ENCODE measurements at places on chromosomes 7 and 10. TPM values are rescaled to one million over a fixed set of nuclear protein-coding genes. Genes with fewer than 3 reads are reported as not detected.

DNA sequence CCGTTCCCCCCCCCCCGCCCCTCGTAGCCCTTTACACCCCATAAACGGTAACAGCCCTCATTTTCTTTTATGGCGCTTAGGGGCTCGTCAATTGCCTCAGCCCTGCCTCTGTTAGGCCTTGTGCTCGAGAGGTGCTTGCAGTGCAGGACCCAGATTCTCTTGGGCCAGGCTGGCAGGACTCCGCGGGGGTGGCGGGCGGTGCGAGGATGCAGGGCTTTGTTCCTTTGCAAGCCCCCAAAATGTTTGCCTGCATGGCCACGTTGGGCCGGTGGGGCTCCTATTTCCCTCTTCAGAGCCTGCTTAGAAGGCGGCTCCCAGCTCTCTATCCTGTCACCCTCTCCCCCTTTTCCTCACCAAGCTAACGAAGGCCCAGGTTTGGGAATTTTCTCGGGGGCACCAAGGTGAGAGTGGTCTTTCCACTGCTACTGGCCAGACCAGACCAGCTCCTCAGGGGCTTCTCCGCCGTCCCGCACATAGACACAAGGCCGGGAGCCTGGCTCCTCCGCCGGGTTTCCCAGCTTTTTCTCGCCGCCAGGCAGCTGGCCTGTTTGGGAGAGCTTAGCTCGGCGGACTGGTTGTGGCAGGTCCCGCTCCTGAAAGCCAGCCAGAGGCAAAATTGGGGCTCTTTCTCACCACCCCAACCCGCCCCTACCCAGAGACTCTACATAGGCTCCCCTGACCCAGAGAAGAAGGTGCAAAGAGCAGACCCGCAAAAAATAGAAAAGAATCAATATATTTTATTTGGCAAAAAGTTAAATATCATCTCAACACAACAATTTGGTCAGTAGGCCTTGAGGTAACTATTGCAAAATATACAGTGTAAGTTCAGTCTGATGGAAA is 3.4 kb downstream of the HOXA9 start:
- peak; percentile 34 for DNase-seq

DNA sequence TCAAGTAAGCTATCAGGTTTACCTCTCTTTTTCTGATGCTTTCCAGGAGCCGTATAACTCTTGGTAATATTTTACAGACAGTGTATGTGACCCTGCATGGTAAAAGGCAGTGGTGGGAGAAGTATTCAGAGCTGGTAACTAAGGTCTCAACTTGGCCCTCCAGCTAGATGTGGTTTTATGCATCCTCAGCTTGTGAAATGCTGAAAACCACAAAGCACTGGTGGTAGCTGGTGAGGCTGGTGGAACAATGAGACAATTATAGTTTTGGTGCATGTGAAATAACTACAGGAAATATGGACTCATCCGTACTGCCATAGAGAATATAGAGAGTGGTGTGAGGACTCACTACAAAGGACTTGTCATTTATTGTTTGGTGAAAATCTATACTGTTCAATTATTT is 383.0 kb upstream of the PCDH15 start:
- no peak for DNase-seq

GRCh38 chr10:4051641-4052151 is 266.7 kb upstream of the KLF6 start:
- no peak for DNase-seq

DNA sequence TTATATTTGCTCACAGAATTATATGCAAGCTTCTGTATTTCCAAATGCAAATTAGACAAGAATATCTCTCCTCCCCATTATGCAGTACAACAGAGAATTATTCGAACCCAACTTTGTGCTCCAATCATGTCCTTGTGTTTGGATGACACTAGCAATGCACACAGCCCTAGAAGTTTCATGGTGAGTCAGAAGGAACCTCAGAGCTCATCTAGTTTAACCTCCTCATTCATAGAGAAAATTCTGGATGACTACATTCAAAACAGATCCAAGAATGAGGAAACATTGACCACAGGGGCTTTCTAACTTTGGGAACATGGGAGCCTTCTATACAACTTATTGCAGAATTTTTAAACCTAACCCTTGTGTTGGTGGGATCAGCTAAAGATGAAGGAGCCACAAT is 12.8 kb upstream of the ARID5B start:
- no peak for DNase-seq

GRCh38 chr7:123209786-123210185 is 10.0 kb upstream of the SLC13A1 start:
- no peak for DNase-seq

DNA sequence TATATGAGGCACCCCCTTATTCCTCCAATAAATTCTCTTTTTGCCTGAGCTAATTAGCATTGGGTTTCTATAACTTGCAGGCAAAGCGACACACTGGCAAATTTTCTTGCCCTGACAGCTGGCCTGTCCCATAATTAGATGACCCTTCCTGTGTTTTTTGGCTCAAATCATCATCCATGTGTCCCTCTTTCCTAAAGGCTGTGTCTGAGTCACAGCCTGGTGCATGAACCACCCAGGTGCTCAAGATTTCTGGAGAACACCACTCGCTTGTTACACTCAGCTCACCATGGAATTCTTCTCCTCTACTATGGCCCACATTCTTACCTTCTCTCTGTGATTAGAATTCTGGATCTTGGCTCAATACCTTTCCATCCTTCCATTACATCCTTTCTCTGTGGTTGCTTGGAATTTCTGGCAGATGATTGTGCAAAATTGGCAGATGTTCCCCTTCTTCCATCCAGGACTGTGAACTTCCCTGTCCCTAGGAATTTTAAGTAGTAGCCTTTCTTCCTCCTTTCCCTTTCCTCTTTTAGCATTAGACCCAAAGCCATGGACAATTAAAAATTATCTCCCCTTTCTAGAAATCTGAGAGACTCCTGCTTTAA is 116.0 kb upstream of the ANKRD1 start:
- DNase-seq = no peak

DNA sequence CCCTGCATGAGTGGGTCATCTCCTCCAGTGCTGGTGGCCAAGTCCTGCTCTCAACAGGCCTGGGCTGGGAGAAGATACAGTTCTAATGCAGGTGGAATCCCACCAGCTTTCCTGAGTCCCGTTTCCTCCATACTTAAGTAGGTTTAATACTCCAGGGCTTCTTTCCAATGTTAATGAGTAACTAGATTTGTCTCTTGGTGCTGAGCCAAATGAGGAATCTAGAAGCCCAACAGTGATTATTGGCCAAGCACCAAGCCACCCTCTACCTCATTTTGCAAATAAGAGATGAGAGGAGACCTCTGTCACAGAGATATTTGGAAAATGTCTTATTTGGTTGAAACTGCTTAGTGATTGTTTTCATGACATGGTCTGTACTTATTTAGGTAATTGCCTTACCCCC is 37.1 kb downstream of the STARD3NL start:
- DNase-seq = no peak

The RBM33 gene
- total RNA-seq = 61.1 TPM

The NEURL1 gene
- 49.2 TPM for total RNA-seq

The PHKG1 gene
- 0.67 TPM for total RNA-seq

The OR2A42 gene
- total RNA-seq = not detected
